ENCODE measurements at places on chromosomes 5 and 9. TPM values are rescaled to one million over a fixed set of nuclear protein-coding genes. Genes with fewer than 3 reads are reported as not detected.

The MYMK gene
- total RNA-seq: not detected

The CDC20B gene
- not detected for total RNA-seq

The INSYN2B gene
- total RNA-seq: not detected

The FAM78A gene
- total RNA-seq: 88.3 TPM

The PFN3 gene
- not detected for total RNA-seq

The ARSI gene
- total RNA-seq: 0.19 TPM

The ACSL6 gene
- 2.2 TPM for total RNA-seq

The TEX48 gene
- not detected for total RNA-seq

The IFNA21 gene
- total RNA-seq: not detected

The RETREG1 gene
- total RNA-seq: 3.3 TPM

The GNA14 gene
- total RNA-seq: 1.8 TPM

The CA9 gene
- not detected for total RNA-seq

The ENTR1 gene
- total RNA-seq: 62.3 TPM

The BASP1 gene
- total RNA-seq: 10.7 TPM

The IFNB1 gene
- total RNA-seq: not detected

DNA sequence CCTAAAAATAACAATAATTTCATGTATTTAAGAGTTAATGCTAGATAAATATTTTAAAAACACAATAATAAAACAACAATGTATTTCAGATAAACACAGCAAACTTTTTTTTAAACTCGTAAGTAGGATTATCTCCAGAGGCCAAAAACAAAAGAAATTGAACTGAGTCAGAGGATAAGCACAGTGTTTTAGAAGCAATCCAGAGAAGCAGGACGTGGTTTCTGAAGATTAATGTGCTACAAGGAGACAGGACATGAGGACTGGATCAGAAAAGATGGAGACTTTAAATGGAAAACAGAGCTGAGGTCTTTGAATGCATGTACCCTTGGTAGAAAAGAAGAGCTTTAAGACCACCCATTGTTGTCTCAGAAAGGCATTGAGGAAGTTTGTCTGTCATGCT is 491.2 kb upstream of the TLE4 start:
- DNase-seq: no peak

DNA sequence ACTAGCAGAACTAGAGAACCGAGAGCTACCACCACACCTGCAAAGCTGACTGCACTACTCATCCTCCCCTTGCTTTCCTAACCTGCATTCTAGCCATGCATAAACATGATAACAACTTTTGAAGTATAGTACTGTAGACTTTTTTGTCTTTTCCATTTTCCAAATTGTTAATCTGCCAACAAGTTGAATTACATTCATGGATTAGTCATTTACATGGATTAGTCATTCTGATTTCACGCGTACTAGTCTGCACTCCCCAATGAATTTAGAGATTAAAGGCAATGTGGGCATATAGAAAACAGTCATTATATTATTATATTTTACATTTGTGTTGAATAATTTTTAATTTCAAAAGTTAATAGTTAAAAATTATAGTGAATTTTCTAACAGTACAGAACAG is 81.4 kb downstream of the EDIL3 start:
- DNase-seq: no peak

DNA sequence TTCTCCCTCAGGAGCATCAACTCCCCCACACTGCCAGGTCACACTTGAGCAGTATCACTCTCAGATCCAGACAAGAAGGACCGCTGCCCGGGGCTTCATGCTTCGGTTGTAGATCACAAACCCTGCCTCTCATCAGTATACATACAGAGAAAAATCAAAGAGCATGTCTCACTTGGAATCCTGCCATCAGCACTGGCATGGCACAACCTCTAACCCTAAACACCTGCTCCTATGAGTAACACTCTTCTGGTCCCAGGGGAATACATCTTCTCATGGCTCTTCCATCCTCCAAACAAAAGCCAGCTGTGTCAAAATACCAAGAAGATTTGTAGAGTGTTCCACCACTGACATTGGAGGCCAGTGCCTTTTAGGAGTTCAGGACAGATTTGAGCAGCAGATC is 84.8 kb upstream of the MIER3 start:
- no peak for DNase-seq

DNA sequence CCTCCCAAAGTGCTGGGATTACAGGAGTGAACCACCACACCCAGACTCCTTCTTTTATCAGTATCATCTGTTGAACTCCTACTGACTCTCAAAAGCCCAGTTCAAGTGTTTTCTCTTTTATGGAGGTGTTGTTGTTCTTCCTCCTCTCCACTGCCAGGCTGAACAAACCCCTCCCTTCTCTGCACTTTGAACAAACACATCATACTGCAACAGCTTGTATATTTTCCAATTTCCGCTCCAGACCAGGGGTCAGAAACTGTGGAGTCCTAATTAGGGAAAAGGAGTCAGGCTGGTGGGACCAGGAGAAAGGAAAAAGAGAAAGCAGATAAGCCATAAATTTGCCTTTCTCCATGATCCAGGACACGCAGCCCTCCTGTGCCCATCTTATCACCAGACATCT is 148.1 kb upstream of the HMHB1 start:
- DNase-seq: no peak

DNA sequence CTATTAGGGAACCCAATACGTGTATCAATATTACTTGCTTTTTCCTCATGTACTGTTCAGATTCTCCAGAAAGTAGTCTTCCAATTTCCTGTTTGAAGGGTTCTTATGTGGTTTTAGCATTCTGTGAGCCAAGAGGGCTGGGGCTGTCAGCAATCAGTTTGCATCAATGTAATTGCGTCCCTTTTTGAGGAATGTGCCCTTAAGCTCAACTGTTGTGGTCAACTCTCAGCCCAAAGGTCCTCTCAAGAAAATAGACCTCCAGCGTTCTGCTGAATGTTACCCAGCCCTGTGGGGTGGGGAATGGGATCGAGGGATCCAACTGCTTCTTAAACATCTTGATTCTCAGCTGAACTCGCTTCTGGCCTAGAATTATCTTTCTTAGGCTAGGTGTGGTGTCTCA is 43.8 kb upstream of the CDK20 start:
- no peak for DNase-seq

- DNase-seq: no peak
Observed at GRCh38 chr9:21533597-21533996, 51.5 kb upstream of the IFNE start.

GRCh38 chr5:93188876-93189485 is 392.0 kb downstream of the NR2F1-AS1 start:
- DNase-seq: no peak

GRCh38 chr5:88867638-88868037 is 15.3 kb downstream of the MEF2C start:
- no peak for DNase-seq

DNA sequence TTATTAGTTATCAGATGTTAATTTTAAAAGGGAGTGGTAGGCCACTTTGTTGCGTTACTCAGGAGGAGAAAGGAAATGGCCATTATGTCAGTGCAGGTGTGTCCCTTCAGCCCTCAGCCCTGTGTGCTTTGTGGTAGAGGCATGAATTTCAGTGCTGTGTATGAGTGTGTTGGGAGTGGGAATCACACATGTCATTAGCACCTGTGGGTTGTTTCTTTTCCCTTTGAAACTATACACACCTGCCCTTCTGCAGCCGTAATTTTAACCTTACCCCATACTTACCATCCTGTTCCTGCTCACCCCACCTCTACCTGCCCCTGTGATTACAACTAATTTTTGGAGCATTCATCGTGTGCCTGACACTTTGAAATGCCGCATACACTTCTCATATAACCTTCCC is 156.4 kb downstream of the ARHGAP26 start:
- DNase-seq: no peak

GRCh38 chr9:118586978-118587377 is 782.3 kb downstream of the BRINP1 start:
- no peak for DNase-seq

GRCh38 chr5:160852049-160852448 is at the start of gene ATP10B:
ATP10B (minus strand) TSS chr5:160852211; CDS start chr5:160688074, 164,137 bp downstream.
- DNase-seq: no peak

GRCh38 chr5:172444110-172444510 is 10.2 kb downstream of the SH3PXD2B start:
- DNase-seq: no peak

DNA sequence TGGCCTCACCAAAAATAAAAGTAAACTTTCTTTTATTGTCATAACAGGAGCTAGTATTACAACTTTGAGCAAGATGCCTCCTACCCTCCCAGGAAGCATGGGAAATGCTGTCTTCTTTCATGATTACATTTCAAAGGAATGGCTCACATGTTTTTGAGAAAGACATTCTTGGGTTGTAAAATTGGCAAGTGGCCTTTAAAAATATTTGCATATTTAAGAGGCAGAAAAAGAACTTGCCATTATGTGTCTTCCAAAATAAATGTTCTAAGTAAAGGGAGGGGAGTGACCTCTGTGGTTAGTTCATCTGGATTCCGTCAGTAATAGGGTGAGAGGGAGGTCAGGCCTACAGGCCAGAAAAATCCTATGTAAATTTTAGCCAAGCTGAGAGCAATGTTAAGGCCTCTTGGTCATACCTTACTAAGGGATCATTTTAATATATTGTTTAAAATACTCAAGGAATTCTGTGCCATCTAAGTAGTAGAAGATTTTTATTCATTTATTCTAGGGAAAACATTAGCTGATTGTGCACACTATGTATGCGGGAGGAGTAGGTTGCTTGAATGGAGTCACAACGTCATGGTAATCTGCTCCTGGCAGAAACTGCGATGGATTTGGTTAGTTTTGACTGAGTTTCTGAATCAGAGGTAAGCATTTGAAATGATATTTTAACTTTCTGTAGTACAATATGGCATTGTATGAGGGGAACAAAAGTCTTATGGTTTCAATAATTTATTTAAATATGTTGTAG is 1485.7 kb upstream of the CDH9 start:
- DNase-seq: no peak

- no peak for DNase-seq
Observed at GRCh38 chr5:58497386-58497785, 6.2 kb downstream of the GAPT start.

DNA sequence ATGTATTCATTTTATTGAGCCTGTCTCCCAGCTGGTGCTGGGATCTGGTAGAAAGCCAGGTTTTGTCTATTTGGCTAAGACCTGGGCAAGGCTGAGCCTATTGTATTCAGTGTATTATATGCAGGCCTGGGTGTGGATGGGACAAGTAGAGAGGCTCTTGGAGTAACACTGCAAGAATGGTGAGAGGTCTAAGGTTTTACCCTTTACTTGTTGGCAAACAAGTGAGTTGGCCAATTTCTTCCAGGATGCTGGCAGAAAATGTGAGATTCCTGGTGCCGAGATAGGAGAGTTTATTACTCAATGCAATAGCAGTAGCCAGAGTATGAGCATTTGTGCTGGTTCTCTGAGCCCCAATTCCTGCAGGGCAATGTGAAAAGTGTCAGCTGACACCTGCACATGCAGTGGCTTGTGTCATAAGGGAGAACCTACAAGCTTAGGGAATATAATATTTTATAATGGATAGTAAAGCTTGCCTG is 141.7 kb upstream of the PRLR start:
- no peak for DNase-seq

DNA sequence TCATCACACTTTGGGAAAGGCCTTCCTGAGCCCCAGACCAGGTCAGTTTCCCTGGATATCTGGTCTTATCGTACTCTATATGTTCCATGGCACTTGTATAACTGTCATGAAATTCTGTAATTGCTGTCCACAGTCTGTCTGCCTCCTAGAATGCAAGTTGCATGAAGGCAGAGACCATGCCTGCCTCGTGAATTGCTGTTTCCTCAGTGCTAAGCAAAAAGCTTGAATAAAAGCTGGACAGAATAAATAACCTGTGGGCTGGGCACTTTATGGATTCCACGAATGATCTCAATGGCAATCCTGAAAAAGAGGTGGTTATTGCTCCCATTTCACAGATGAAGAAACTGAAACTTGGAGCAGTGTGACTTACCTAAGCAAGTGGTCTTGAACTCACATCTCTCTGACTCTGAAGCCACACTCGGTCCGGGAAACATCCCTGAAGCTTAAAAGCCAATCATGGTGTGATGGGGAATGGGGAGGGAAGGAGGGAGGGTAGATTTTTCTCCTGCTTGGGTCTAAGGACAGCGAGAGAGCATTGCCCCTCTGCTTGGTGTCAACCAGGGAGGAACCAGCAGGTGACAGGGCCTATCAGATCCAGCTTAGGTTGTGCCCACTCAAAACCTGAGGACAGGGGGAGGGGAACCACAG is 13.2 kb upstream of the LHX2 start:
- DNase-seq: no peak

GRCh38 chr9:7229571-7229970 is 471.8 kb downstream of the KDM4C start:
- DNase-seq: no peak

- no peak for DNase-seq
Observed at GRCh38 chr5:394671-395155, 48.3 kb upstream of the EXOC3 start.

Data from natural killer cell (primary cell).